HS-5 (cell line): ENCODE measurements at places on chromosomes 7 and 10.

GRCh38 chr7:55939514-55940123, 12.1 kb upstream of the MRPS17 start:
- DNase-seq: no peak

DNA sequence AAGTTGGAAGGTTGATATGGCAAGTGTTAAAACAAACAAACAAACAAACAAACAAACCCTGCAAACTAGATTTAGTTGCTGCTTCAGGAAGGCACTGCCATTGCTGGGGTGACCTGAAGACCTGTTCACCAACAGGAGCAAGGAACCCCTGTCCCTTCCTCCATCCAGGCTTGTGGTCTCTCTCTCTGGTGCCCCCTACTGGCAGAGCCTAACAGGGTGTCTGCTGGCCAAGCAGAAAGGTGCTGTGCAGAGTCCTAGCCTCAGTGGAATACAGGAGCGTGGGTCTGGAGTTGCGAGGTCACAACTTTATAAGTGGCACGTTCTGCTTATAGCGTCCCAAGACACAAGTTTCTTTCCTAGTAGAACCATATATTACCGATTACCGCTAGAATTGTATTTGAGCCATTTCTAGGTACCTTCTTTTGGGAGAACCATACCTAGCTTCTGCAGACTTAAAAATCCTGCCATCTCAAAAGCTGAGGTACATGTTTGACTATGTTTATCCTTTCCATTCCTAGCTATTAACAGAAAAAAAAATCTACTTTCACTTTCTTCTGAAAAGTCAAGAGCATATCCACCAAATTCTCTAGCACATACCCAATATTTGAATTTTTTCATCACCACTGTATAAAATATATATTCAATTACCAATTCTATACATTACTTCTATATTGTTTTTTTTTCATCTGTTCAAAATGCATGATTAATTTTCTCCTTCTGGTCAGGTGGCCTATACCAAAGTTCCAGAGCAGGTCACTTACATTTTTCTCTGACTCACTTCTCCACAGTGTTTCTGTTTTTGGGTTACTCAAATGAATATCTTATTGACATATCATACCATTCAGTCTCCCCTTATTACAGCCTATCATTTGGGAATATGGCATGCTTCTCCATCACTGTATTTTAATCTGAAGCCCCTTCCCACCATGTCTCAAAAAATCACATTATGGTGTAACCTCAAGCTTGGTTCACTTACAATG, 29.1 kb upstream of the CALD1 start:
- DNase-seq: no peak

- no peak for DNase-seq
These were observed 198.9 kb downstream of the ETV1 start for GRCh38 chr7:13790611-13791010.

DNA sequence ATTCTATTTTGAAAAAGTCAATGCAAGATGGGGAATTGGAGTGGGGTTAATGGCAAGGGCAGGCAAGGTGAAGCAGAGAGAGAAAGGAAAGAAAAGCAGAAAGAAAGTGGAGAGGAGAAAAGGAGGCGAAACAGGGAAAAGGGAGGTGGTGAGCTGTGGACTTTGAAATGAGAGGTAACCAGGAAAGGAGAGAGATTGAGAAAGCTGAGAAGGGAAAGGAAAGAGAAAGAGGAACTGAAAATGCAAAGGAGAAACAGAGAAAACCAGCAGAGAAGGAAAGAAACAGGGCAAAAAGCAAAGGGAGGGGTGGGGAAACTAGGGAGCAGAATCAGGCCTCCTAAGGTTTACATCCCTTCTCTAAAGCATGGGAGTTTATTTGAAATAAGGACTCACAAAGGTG, 72.5 kb upstream of the TPK1 start:
- DNase-seq: no peak

- DNase-seq: no peak
These were observed 548.0 kb downstream of the MAGI2 start for GRCh38 chr7:78905436-78905835.

DNA sequence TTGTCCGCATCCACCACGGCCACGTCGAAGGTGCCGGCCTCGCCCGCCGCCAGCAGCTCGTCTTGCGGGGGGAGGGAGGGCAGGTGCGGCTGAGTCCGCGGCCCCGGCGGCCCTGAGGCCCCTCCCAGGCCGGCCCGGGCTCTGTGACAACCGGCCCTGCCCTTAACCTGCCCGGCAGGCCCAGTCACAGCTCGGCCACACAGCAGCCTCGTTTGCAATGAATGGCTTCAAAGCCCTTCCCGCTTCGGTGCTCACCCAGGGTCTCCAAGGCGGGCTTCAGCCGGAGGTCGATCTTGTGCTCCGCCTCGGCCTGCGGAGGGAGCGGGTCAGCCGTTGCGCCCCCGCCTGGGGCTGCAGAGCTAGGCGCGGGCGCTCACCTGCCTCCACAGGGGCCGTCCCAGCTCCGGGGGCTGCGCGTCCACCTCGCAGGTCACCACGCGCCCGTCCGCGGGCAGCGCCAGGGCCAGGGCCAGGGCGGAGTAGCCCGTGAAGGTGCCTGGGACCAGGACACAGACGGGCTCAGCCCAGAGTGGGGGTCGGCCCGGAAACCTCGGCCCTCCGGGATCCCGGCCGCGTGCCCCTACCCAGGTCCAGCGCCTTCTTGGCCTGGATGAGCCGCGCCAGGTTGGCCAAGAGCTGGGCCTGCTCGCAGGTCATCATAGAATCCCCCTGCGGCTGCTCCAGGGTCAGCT, 928 bp downstream of the COMTD1 start:
- DNase-seq: no peak

GRCh38 chr7:129569811-129570215, 41.7 kb upstream of the NRF1 start:
- peak; percentile 83 for DNase-seq

DNA sequence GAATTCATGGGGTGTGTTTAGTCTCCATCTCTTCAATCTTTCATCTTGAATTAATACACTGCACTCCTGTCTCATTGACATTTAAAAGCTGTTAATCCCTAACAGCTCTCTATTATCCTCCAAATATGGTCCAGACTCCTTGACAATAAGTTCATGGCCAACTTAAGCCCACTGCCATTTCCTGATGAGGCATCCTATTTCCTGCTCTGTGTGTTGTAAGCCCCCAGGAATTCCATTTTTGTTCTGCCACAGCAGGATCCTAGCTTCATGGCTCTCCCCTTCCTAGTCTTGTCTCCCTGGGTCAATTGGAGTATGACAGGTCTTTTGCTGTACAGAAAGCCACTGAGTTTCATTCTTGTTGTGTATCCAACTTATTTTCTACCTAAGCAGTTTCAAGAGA, 218.8 kb downstream of the OTUD1 start:
- no peak for DNase-seq
